ENCODE measurements at places on chromosomes 13 and 19.

GRCh38 chr19:47239610-47240296 is 8.8 kb upstream of the BBC3 start:
- DNase-seq = peak; percentile 69

DNA sequence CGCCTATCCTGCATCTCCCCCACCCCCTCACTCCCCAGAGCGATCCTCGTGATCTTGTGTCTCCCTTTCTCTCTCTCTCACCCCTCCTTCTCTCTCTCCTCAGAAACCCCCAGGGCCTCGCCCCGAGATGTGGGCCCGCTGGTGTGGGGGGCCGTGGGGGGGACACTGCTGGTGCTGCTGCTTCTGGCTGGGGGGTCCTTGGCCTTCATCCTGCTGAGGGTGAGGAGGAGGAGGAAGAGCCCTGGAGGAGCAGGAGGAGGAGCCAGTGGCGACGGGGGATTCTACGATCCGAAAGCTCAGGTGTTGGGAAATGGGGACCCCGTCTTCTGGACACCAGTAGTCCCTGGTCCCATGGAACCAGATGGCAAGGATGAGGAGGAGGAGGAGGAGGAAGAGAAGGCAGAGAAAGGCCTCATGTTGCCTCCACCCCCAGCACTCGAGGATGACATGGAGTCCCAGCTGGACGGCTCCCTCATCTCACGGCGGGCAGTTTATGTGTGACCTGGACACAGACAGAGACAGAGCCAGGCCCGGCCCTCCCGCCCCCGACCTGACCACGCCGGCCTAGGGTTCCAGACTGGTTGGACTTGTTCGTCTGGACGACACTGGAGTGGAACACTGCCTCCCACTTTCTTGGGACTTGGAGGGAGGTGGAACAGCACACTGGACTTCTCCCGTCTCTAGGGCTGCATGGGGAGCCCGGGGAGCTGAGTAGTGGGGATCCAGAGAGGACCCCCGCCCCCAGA is 12.8 kb upstream of the TOMM40 start:
- no peak for DNase-seq

DNA sequence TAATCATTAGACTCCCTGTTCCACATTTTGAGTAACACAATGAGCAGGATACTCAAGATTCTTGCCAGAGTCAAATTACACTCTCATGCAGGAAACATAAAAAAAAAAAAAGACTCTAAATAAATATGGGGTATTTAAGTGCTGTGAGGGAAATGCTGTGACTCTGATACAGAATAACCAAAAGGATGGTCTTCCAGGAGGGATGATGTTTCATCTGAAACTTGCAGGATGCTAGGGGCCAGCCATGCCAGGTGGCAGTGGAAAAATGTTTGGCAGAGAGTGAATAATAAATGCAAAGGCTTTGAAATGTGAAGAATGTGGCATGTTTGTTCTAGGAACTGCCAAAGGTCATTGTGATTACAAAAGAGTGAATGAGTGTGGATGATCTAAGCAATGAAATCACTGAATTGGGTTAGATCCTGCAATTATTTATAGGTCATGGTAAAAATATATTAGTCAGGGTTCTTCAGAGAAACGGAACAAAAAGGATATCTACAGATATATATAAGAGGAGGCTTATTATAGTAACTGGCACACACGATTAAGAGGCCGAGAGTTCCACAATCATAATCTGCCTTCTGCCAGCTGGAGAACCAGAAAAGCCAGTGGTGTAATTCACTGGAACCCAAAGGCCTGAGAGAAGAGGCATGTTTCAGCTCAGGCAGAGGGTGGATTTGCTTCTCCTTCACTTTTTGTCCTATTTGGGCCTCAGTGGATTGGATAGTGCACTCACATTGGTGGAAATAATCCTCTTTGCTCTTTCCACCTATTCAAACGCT is 1832.8 kb upstream of the MIR17HG start:
- DNase-seq = no peak

- DNase-seq = no peak
Observed at GRCh38 chr19:1312767-1313694, 27.4 kb downstream of the EFNA2 start.

DNA sequence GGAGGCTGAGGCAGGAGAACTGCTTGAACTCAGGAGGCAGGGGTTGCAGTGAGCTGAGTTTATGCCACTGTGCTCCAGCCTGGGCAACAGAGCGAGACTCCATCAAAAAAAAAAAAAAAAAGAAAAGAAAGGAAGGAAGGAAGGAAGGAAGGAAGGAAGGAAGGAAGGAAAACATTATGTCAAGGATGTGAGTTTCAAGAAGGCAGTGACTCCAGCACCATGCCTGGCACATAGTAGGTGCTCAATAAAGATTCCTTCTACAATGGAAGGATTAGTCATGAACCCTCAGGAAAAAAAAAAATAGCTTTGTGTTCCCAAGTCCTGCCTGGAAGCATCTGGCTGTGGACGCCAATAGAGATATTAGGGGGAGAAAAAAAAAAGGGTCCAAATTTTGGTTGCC is 10.1 kb upstream of the ZNRF4 start:
- DNase-seq = no peak
